CD8-positive, alpha-beta memory T cell (primary cell): ENCODE measurements at places on chromosomes 7 and 10. TPM values are rescaled to one million over a fixed set of nuclear protein-coding genes. Genes with fewer than 3 reads are reported as not detected.

VPS37D gene
- polyA plus RNA-seq, result 0.17 TPM

OPN4 gene
- not detected for polyA plus RNA-seq

RHOBTB1 gene
- polyA plus RNA-seq, result not detected

PRSS1 gene
- polyA plus RNA-seq, result not detected

GRCh38 chr7:138169441-138169851, 93.2 kb downstream of the AKR1D1 start:
- no peak overlapping the region for H3K27ac ChIP-seq
- no peak overlapping the region for H3K4me3 ChIP-seq
- DNase-seq, result no peak
- no peaks in the 10 kb centered on the region for H3K27me3 ChIP-seq
- no peaks in the 10 kb centered on the region for H3K4me1 ChIP-seq
